ENCODE measurements at places on chromosomes 13 and 19. TPM values are rescaled to one million over a fixed set of nuclear protein-coding genes. Genes with fewer than 3 reads are reported as not detected.
A peak's percentile ranks its signal among the peaks of the same experiment; 100 is the strongest.

ZNF561 gene
- 52.8 TPM for total RNA-seq

NLRP7 gene
- total RNA-seq: not detected

DNA sequence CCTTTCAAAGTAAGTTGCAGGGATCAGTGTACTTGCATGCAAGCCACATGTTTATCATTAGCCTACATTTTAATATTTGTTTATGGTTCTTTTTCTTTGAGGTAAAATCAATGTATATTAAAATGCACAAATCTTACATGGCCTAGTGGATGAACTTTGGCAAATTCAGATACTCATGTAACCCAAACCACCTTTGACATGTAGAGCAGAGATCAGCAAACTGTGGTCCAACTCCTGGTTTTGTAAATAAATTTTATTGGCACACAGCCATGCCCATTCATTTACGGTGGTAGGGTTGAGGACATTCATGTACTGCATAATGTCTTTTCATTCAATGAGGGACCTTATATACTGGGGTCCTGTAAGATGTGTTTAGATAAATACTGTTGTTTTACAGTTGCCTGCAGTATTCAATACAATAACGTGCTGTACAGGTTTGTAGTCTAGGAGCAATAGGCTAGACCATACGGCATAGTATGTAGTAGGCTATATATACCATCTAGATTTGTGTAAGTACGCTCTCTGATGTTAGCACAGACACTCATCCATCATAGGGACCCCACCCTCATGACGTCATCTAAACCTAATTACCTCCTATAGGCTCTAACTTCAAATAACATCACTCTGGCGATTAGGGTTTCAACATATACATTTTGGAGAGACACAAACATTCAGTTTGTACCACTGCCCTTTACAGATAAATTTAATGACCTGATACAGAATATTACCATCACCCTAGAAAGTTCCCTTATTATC lies 5.7 kb downstream of the NDFIP2 start:
- H3K4me1 ChIP-seq: peaks cover 45% of the 10 kb centered on the region
- no peak overlapping the region for H3K4me3 ChIP-seq
- H3K27me3 ChIP-seq: no peaks in the 10 kb centered on the region

DNA sequence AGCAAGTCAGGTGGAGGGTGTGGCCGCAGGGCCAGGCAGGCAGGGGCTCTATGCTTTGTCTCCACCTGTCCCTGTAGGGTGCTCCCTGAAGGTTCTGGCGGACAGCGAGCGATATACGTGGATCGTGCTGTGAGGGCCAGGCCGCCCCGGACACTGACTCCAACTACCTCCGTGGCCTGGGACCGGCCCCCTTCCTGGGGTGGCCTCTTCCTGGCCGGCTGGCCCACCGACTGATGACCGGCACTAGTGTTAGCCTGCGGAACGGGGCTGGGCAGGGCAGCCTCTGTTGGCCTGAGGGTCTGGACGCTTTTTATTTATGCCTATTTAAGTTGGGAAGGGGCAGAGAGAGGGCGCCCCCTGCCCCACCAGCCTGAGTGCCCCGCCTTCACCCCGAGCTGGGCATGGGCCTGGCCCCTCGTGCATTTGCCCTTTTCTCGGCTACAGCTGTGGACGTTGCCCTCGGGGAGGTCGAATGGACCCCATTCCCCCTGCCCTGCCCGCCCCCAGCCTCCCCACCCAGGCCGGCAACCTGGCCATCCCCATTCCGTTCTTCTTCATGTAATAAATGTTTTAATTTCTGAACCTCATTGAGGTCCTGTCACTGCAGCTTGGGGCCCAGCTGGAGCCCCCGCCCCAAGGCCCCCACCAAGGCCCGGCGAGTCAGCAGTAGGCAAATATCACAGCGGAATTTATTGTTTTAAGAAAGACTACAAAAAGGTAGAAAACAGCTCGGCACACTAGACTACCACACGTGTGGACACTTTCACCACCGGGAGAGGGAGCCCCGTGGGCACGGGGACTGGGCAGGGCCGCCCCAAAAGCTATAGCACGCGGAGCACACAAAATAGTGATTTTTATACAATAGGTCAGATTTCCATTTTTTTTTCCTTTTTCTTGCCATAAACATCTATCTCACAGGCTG lies 8.8 kb downstream of the DCAF15 start:
- DNase-seq: peak; percentile 5
- H3K36me3 ChIP-seq: no peaks in the 10 kb centered on the region
- H3K27me3 ChIP-seq: no peaks in the 10 kb centered on the region
- H3K4me1 ChIP-seq: no peaks in the 10 kb centered on the region
- no peak overlapping the region for H3K27ac ChIP-seq

DNA sequence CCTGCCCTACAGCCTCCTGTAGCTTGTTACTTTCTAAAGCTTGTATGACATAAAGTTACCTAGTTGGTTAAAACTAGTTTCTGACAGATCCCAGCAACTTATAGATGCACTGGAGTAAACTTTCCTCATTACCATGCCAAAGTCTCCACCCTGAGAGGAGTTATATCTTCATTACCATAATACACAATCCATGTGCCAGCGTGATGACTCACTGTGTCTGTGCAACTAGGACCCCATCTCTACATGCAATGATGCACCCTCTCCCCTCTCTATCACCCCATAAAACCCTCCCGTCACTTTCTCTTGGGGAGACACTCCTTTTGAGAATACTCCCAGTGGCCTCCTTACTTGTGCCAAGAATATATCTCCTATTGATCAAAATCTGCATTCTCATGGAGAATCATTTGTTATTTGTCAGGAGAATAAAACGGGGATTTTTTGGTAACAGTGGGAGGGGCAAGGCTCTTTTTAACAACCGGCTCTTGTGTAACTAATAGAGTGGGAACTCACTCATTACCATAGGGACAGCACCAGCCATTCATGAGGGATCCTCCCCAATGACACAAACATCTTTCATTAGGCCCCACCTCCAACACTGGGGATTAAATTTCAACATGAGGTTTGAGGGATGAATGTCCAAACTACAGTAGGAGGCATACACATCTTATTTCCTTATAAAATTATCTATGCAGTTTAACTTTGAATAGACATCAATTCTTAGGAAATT lies 235.1 kb upstream of the ATXN8OS start:
- no peak overlapping the region for H3K27ac ChIP-seq
- H3K4me1 ChIP-seq: no peaks in the 10 kb centered on the region
- H3K4me3 ChIP-seq: no peak overlapping the region
- H3K36me3 ChIP-seq: no peaks in the 10 kb centered on the region
- DNase-seq: no peak

DNA sequence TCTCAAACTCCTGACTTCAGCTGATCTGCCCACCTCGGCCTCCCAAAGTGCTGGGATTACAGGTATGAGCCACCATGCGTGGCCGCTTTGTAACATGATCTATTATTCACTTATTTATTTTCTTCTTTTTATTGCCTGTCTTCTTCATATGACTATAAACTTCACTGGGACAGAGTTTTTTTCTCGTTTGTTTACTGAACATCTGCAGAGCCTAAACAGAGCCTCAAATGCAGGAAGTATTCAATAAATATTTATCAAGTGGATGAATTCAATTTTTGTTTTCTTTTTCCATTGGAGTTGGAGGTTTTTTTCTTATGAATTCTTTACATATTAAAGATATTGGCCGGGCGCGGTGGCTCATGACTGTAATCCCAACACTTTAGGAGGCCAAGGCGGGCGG lies 54.7 kb downstream of the SKA3 start:
- no peak overlapping the region for H3K4me3 ChIP-seq
- no peak overlapping the region for H3K27ac ChIP-seq
- no peaks in the 10 kb centered on the region for H3K4me1 ChIP-seq
- no peaks in the 10 kb centered on the region for H3K36me3 ChIP-seq
- DNase-seq: no peak
- H3K27me3 ChIP-seq: no peaks in the 10 kb centered on the region

- peak; percentile 65 for DNase-seq
- no peak overlapping the region for H3K4me3 ChIP-seq
These were observed 24.1 kb upstream of the WDR18 start for GRCh38 chr19:960020-960419.

GRCh38 chr13:112911285-112911701 lies 57.7 kb upstream of the MCF2L start:
- H3K27me3 ChIP-seq: no peaks in the 10 kb centered on the region
- peaks cover 3% of the 10 kb centered on the region for H3K4me1 ChIP-seq
- no peak overlapping the region for H3K4me3 ChIP-seq
- no peak for DNase-seq
- H3K36me3 ChIP-seq: no peaks in the 10 kb centered on the region

DNA sequence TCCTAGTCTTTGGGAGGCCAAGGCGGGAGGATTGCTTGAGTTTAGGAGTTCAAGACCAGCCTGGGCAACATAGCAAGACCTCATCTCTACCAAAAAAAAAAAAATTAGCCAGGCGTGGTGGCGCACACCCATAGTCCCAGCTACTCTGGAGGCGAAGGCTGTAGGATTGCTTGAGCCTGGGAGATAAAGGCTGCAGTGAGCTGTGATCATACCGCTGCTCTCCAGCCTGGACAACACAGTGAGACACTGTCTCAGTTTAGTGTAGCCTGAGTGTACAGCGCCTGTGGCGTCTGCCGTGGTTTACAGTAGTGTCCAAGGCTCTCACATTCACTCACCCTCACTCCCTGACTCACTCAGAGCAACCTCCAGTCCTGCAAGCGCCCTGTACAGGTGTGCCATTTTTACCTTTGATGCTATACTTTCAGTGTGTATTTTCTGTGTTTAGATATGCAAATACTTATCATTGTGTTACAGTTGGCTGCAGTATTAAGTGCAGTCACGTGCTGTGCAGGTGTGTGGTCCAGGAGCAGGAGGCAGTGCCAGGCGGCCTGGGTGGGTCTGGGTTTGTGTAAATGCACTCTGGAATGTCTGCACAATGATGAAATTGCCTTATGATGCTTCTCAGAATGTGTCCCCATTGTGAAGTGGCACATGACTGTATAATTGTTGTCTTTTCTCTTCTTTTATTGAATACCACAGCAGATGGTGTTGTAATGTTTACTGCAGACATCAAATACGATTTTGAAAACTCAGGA lies 36.1 kb upstream of the DCUN1D2 start:
- H3K4me1 ChIP-seq: no peaks in the 10 kb centered on the region
- H3K27ac ChIP-seq: no peak overlapping the region
- DNase-seq: no peak
- H3K4me3 ChIP-seq: no peak overlapping the region
- no peaks in the 10 kb centered on the region for H3K27me3 ChIP-seq
- no peaks in the 10 kb centered on the region for H3K36me3 ChIP-seq

All from hepatocyte (in vitro differentiated cells).